CD8-positive, alpha-beta T cell (primary cell): ENCODE measurements at places on chromosomes 12 and 14. TPM values are rescaled to one million over a fixed set of nuclear protein-coding genes. Genes with fewer than 3 reads are reported as not detected.

The CMKLR1 gene
- total RNA-seq: not detected

The RPL36AL gene
- total RNA-seq: 302 TPM

The SRRM4 gene
- not detected for total RNA-seq

The POLE2 gene
- total RNA-seq: 0.33 TPM

The KRT72 gene
- total RNA-seq: 5.6 TPM
